Kidney capillary endothelial cell (primary cell): ENCODE measurements at places on chromosomes 1 and 21.
A peak's percentile ranks its signal among the peaks of the same experiment; 100 is the strongest.

GRCh38 chr1:12384836-12385456, 155.1 kb downstream of the VPS13D start:
- DNase-seq = no peak

- no peak for DNase-seq
Measured at GRCh38 chr21:39269620-39270019, 43.8 kb downstream of the BRWD1 start.

DNA sequence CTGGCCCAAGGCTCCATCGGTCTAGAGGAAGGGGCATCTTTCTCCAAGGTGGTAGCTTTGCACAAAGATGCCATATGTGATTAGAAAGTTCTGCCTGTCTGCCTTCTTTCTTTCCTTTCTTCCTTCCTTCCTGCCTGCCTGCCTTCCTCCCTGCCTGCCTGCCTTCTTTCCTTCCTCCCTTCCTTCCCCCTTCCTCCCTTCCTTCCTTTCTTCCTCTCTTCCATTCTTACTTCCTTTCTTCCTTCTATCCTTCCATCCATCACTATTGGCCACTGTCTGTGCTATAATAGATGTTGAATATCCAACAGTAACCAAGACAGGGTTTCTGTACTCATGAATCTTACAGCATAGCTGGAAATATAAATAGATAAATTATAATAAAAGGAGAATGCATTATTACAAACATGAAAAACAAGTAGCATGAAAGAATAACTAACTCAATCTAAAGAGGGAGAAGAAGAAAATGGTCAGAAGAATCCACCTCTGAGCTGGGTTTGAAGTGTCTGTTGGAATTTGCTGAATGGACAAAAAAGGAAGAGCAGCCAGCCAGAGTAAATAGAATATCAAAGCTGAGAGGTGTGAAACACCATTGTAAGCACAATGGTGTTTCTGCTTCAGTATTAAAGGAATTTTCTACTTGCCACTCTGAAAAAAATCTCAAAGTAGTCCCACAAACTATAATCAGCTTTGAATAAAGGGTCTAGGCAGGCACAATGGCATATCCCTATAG, 250.6 kb upstream of the NR5A2 start:
- no peak for DNase-seq

DNA sequence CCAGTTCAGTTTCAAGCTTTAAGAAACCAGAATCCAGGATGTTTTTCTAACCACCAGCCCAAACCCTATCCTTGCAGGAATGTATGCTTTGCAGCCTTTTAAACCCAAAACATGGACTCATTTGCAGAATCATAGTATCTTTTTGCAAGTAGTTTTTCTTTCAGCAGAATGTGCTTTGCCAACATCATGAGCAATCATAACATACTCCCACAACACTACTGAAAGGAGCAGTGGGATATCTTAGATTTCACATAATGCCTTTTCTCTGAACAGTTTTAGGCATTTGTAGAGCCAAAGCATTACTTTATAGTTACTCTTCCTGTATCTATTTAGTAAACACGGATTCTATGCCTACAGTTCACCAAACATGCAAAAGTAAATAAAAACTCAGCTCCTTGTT, 10.0 kb upstream of the SH2D2A start:
- no peak for DNase-seq

DNA sequence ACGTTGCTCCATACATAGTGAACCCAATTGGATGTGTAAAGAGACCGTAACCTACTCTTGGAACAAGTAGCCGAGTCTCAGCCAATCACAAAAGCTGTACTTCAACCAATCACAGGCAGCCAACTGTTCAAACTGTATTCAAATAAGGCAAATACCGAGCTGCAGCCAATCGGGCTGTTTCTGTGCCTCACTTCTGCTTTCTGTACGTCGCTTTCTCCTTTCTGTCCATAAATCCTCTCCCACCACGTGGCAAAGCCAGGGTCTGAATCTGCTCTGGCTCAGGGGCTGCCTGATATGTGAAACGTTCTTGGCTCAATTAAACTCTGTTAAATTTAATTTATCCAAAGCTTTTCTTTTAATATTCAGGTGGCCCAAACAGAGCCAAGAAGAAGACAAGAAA, 210.3 kb downstream of the URB2 start:
- DNase-seq = no peak

DNA sequence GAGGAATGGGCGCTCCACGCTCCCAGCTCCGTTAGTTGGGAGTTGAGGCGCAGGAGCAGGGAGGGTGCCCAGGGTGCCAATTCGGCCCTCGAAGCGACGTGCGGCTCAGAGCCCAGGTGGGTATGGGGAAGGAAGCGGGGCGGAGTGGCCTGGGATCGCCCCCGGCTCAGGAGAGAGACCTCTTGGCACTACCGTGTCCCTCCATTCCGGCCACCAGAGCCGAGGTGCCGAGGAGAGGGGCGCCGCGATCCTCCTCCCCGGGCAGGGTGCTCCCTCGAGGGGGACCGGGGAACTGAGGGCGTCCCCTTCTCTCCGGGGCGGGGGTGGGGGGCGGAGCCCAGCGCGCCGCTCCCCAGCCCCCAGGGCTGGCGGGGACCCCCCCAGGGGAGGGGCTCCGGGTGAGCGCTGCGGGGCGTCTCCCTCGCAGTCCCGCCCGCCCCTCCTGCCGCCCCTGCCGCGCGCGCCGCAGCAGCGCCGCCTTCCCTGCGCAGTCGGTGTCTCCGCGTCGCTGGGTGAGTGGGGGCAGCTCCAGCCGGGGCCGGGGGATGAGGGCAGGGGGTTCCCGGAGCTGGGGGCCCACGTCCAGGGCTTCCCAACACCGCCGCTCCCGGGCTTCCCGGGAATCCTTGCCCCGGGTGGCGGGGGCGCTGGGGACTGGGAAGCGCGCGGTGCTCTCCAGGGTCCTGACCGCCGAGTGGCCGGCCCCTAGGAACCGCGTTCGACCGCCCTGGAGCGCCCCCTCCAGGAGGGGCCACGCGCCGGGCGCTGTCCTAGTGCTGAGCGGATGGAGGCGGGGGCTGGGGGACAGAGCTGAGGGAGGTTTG, at the start of gene HPCA:
TSS of gene HPCA (plus strand) at position 488 of the 824 bp plus-strand sequence. CDS start 2,408 bp downstream, outside the sequence.
- peak; percentile 60 for DNase-seq

DNA sequence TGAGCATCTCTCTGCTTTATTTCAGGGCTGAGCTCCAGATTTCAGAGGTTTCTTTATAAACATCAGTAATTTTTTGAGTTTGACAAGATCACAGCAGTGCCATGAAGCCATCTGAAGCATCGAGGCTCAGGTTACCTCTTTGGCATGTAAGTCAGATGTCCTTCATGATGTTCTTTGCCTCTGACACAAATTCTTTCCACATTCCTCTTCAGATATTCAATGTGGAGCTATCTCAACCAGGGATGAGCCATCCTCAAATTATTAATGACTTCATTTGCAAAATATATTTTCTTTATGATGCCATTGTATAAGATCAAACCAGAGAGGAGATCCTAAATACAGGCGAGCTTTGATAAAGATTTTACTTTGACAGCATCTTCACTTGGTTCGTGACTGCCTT, 256.7 kb downstream of the COL11A1 start:
- DNase-seq = no peak

DNA sequence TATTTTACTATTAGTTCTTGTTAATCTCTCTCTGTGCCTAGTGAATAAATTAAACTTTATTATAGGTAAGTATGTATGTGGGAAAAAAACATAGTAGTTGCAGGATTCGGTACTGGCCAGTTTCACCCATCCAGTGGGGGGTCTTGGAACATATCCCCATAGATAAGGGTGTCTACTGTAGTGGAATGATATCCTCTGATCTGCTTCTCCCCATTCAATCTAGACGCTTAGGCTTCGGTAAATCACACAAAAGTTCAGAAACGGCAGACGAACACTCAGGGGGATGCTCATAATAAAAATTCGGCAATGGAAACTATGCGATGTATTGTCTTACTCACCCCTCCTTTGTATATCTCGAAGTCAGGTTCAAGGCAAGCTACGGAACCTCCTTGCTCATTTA, 232.9 kb upstream of the COA6 start:
- DNase-seq = no peak

DNA sequence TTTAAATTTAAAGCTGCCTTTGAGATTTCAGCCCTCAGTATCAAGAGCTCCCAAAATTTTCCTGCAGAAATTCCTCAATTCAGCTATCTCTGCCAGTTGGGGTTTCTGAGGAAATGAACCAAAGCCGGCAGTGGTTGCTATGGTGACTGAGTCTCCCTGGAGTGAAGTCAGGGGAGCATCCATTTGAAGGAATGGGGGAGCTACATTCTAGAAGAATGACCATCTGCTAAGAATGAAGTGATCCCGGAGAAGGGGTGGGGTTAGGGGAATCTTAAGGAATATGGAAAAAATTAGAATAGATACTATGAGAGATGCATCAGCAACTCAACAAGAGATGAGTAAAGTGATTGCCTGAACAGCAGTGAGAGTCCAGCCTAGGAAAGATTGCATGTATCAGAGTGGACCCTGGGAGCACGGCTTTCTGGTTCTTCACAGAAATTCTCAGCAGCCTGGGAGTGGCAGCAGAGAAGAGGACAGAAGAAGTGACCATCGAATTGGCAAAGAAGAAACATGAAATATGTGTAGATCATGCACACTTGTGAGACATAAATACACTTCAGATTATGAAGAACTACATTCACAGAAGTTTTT, 94.7 kb downstream of the CHD1L start:
- DNase-seq = no peak

DNA sequence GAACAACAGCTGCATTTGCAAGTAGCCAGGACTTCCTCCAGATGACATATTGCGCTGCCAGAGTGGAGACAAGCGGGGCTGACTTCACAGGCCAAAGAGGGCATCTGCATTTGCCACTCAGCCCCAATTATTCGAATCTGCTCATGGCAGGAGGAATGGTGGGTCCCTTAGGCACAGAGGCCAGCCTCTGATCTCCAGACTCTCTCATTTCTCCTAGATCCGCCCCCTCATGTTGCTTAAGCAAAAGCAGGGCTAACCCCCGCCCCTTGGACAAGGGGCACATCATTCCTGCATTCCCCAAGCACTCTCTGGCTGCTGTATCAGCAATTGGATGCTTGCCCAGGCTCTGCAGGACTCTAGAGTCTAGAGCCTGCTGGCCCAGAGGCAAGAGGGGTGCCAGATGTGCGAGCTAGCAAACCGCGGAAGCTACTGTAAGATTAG, 262.4 kb downstream of the ST6GALNAC3 start:
- no peak for DNase-seq

DNA sequence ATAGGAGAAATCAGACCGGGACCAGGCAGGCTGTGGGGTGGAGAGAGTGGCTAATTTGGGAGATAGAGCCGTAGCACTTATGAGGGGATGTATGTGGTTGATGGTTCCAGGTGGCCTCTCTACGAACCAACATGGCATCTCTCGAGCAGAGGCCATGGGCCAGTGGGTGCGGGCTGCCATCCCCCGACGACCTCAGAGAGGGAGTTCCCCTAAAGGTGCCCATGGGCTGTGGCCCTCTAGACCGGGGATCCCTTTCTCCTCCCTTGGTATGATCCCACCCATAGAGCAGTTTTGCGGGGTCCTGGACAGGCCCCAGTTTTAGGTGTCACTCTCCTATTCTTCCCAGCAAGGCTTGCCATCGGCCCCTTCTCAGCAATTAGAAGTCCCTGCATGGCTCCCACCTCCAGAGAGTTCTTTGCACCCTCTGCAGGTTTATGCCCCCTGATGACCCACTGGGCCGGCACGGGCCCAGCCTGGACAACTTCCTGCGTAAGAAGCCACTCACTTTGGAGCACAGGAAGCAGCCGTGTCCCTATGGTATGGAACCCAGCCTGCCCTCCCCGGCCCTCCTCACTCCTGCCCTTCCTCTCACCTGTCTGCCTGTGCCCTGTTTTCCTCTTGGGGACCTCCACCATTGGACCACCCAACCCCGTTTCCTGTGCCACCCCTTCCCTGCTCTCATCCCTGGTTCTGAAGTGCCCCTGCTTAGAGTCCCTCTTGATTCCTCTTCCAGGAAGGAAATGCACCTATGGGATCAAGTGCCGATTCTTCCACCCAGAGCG, 7.8 kb downstream of the ZC3H12A start:
- DNase-seq = no peak

DNA sequence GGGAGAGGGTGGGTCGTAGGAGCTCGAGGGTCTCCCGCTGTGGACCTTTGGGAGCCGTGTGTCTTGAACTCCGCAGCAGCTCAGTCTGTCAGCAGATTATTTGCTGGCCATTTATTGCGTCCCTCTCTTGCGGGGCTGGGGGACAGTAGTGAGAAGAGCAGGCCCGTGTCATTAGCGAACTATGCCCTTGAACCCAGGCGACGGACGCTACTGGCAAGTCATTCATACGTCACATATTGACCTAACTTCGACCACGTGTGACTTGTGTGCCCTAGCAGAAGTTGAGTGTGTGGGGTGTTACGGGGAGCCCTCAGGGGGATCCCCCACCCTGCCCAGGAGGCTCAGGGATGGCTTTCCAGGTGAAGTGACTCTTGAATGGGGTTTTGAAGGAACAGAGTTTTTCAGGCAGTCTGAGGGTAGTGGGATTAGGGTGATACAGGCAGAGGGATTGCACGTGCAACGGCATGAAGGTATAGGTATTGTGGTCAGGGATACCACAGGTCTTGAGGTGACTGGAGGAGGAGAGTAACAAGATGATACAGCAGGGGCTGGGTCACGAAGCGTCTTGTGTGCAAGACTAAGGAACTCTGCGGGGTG, 13.0 kb downstream of the RCC1 start:
- peak; percentile 16 for DNase-seq

DNA sequence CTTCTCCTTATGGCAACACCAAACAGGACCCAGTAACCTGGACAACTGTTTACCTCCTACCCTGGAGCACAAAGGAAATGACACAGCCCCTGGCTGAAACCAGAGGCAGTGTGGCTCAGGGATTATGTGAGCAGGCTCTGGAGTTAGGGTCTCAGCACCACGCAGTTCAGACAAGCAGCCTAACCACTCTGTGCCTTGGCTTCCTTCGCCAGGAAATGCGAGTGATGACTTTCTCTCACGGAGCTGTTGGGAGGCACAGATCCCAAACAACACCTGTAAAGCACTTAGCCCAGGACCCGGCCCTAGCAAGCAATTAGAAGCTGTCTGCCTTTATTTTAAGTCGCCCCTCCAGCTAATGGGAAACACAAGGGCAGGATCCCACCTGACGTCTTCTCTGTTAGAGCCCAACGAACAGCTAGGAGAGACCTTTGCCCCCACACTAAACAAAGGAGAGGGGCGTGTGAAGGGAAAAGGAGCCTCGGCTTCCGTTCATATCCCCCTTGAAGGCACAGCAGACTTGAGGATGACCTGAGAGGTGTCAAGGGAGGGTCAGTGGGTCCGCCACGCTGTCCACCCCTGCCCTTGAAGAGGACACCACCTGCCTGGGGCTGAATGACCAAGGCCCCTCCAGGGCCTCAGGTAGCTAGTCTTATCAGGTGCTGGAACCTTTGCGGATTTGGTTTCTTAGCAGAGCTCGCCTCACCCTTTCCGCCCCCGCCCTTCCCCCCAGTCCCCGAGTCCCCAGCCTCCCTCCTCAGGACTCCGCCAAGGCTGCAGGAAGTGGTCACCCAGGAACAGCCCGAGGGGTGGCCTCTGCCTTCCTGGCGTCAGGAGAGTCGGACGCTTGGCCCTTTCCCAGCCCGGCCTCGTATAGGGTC, 860 bp downstream of the TMEM63A start:
- peak; percentile 69 for DNase-seq

DNA sequence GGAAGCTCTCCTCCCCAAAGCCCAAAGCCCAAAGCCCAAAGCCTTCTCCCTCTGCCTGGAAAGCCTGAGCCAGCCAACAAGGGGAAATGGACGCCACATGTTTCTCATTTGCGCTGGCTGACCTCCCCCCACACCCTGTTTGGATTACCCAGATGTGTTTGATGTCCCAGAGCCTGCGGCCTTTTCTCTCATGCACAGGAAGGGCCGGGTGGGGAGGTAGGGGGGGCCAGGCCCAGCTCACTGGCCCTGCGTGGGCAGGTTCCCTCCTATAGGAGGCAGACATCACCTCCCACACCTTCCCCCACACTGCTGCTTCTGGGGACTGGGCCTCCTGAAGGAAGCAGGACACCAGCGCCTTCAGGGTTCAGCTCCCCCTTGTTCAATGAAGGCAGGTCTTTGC, 116.3 kb downstream of the NAV1 start:
- DNase-seq = no peak
